ENCODE measurements at places on chromosomes 3 and 15.
A peak's percentile ranks its signal among the peaks of the same experiment; 100 is the strongest.

DNA sequence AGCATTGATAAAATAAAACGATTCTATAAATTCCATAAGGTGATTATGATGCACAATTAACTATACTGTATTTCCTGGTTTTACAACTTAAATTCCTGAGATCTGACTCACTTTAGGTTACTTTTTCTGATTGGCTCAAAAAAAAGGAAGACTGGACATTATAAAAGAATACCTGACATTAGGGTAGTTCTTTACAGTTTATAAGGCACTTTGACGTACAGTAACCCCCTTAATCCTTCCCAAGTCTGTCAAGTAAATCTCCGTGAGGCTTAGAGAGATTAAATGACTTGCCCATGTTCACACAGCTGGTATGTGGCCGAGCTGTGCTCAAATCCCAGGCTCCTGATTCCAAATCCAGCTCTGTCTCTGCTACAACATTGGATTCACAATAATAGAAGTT is 1.0 kb upstream of the SLTM start:
- DNase-seq: no peak

GRCh38 chr15:32855942-32856341 is 138.1 kb downstream of the GREM1 start:
- DNase-seq: no peak

DNA sequence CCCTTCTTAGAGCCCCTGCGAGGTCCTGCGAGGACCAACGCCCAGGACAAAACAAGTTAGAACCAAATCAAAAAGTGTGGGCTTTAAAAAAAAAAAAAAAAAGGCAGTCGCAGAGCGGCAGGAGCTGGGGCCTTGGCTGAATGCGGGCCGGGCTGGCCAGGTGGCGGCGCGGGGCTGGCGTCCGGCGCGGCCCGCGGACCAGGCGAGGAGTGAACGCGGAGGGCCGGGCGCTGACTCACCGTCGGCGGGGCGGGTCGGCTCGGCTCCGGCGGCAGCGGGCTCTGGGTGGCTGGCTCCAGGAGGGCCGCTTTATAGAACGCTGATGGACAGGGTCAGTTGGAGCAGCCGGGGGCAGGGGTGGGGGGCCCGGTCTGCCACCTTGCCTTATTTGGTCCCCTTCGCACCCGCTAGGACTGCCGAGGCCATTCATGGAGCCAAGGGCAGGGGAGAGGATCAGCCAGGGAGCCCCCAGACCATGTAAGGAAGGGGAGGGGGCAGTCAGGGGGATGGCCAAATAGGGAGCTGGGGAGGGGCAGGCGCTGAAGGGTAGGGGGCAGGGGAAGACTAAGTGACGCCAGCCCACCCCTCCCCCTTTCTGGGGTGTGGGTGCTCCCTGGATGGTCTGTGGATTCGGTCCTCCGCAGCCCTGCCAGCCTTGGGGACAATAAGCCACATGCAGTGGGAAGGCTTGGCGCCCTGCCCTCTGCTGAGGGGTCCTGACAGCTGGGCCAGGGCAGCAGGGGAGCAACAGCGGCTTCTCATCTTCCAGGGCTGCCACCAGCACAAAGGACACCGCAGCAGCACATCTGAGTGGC is at the start of gene ACTC1:
TSS of gene ACTC1 (minus strand) at position 283 of the 815 bp plus-strand sequence. CDS start 741 bp downstream, outside the sequence.
- DNase-seq: no peak

DNA sequence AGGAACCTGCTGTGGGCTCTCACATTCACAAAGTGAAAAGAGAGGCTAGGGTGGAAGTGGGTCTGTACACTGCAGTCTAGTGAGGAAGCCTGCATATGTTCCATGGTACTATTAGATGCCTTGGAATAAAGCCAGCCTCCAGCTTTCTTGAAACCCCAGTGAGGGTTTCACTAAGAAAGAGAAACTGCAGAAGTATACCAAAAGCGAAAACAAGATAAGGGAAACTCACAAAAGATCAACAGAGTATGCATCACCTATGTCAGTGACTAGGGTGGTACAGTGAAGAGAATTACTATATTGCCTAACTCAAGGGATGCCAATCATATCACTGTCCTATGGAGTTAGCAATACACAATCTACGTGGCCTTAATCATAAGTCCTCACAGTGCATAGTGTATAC is 212.5 kb upstream of the GADL1 start:
- no peak for DNase-seq

- no peak for DNase-seq
Measured at GRCh38 chr3:124422805-124423204, 307.4 kb upstream of the UMPS start.

DNA sequence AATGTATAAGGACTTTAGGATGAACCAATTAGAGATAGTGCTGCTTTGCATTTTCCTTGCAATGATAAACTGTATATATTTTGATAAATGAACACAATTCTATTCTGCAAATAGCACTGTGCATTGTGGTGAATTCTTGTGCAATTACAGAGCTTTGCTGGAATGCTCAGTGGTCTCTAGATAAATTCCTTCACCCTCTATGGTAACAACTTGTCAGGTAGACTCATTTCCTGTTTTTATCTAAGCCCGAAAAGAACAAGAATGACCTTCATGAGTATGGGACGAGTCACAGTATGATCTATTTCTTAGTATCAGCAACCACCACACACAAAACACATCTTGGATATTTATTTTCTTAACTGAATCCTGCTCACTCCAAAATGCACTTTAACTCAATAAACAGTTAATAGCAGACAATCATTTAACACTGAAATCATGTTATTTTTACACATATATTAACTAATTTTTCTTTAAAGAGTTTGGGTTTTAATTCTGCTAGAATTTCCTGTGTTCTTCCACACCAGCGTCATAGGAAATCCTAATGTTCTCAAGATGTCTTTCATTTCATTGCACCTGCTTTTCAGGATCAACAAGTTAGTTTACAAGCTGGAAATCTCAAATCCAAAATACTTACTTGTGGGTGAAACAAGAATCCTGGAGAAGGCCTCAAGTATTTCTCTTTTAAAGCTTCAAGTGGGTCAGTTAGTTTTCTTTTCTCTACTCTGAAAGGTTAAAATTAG is 551.2 kb downstream of the MECOM start:
- no peak for DNase-seq

DNA sequence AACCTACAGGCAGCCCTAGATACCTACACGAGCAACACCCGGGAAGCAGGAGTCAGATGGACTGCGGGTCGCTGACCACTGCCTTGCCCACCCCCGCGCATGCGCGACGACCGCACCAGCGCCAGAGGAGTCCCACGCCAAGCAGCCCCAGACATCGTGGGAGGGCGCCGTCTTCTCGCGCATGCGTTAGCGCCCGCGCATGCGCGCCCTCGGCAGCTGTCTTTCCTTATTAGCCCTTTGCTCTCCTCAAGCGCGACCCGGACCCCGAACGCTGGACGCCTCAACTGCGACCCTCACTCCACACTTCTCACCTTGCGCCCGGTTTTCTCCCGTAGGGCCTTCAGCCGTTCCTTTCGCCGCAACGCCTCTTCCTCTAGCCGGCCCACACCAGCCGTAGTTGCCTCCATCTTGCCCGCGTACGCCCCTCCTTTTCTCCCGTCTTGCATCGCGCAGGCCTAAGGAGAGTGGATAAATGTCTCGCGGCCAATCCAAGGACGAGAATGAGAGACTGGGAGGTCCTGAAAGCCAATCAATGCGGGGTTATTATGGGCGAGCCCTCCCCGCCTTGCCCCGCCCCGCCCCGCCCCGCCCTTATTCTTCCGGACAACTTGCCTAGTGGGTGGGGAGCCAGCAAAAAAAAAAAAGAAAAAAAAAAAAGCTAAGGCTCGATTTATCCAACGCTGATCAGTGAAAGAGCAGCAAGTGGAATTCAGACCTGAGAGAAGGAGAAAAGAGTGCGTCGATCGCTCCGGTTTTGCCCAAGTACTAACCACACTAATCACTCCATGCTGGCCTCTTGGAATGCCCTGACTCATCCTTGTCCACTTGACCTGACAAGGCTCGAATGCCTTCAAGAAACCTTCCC is at the start of gene CCDC12:
TSS of gene CCDC12 (minus strand) at position 420 of the 865 bp plus-strand sequence. CDS start at position 407, 13 bp downstream.
- DNase-seq: peak; percentile 100

GRCh38 chr15:29699791-29700190 is 122.5 kb downstream of the TJP1 start:
- no peak for DNase-seq

DNA sequence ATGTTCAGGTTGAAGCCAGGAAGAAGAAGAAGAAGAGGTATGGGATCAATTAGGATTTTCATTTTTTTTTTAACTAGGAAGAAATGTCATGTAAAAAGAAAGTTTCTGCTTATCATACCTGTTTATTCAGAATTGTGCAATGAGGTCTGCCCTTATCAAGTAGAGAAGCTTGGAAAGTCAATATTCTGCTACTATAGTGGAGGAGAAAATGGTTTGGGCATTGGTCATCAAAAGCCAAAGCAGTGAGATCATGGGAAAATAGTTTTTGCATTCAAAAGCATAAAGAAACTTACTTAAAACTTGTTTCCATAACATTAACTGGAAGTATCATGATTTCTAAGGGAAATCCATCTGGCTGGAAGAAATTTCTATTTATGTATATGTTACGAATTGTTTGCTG is 1239.2 kb downstream of the NSUN3 start:
- no peak for DNase-seq

DNA sequence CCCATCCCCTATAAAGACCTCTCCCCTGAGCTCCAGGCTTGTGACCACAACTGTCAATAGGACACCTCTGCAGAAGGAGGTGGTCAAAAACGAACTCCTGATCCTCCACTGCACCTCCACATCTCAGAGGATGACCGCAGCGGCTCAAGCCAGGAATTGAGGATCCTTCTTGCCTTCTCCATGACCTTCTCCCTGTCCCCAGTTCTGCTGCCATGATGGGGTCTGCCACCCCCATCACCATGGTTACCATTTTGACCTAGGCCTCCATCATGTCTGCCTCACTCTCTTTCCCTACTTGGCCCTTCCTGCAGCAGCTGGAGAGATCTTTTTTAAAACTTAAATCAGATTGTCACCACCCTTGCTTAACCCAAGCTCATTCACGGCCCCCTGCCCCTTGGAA is 81.3 kb upstream of the LINGO1 start:
- DNase-seq: no peak

GRCh38 chr3:48026951-48027908 is 11.0 kb upstream of the MAP4 start:
- no peak for DNase-seq

DNA sequence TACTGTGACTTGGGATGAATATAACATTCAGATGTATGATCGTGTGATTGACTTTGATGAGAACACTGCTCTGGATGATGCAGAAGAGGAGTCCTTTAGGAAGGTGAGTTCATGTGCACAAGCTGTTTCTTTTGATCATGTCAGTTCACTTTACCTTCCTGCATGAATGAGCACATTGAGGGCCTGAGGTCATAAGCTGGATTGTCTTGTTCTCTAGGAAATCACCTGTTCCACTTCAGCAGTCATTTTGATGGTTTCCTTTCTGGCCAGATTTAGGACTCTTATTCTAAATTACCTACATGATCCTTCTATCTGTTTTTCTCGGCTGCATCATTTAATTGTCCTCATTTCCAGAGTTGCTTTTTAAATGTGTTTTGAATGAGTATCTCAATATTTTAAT is 4.1 kb downstream of the RCN2 start:
- DNase-seq: no peak

DNA sequence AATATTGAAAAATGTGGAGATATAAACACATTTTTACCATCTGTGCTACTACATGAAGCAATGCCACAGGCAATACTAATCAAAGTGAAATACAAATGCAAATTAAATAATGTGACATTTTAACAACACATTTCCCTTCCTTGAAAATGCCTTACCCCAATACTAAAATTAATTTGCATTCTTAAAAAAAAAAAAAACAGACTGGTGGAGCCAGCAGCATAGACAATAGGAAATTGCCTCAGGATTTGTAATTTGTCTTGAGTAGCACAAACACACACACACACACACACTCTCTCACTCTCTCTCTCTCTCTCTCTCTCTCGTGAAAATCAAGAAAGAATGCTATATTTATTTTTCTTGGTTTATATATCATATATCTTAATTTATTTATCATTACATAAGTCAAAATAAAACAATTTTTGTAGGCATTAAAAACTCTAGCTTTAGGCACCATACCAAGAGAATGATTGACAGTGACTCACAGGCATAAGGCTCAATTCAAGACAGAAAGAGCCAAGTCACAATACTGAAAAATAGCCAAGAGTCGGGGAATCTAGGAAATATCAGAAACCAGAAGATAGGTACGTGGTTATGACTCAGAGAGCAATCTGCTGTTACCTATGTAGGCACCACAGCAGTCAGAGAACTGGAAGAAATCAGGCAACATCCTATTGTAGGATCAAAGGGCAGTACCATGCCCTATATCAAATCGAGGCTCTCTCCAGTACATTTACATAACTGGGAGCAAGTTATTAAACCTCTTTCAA is 23.0 kb downstream of the SUCNR1 start:
- peak; percentile 27 for DNase-seq

- no peak for DNase-seq
Measured at GRCh38 chr3:89740080-89740880, 632.9 kb downstream of the EPHA3 start.

DNA sequence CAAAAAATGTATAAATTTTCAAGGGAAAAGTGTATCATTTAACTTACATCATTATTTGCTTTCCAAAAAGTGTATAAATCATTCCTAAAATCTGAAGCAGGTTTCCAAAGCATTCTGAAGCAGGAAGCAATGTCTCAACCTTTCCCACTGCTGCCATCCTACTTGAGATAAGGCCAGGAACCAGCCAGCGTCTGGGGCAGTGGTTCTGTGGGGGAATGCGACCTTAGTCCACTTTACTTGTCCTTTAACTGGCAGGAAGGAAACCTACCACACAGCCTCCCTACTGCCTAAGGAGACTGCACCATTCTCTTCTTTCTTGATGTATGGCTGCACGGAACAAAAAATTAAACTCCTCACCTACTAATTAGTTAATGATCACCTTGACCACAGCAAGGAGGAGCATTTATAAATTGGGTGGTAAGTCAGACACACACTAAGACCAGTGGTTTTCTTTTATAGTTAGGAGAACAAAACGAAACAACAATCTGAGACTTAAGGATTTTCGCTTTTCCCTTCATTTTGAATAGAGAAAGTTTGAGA is 3.7 kb downstream of the SORD start:
- no peak for DNase-seq

DNA sequence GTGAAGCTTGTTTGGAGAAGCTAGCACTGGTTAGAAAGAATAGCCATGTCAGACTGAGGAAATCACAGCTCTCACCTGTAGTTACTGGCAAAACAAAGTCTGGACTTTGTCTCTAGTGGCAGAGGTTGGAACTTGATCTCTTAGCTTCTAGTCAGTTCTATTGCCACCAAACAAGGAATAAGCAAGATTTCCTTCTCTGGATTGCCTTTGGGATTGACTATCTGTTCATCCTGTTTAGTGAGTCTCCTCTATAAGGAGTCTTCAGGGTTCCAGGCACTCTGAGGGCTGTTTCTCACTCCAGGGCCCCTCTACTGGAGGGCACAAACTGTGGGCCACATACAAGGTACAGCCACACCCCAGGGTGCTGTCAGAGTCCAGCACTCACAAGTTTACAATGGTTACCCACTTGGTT is 426.6 kb upstream of the THBS1 start:
- no peak for DNase-seq

- peak; percentile 64 for DNase-seq
Measured at GRCh38 chr3:30112902-30113484, 493.4 kb upstream of the TGFBR2 start.

DNA sequence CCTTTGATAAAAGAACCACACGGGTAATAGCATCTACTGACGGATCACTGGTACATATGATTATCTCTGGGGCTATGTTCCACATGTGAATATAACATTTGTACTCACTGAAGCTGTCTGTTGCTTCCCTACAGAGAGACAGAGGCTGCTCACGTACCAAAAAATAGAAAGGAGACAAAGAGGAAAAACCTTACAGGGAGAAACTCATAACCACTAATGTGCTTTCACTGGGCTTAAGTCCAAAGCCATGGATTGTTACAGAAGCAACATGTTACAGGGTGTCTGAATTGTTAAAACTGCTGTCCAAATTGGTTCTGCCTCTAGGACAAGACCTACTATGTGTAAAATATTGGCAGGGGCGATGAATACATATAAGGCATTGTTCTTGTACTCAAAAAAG is 311.9 kb downstream of the FOXP1 start:
- no peak for DNase-seq
